ENCODE measurements at places on chromosomes 6 and 20.

DNA sequence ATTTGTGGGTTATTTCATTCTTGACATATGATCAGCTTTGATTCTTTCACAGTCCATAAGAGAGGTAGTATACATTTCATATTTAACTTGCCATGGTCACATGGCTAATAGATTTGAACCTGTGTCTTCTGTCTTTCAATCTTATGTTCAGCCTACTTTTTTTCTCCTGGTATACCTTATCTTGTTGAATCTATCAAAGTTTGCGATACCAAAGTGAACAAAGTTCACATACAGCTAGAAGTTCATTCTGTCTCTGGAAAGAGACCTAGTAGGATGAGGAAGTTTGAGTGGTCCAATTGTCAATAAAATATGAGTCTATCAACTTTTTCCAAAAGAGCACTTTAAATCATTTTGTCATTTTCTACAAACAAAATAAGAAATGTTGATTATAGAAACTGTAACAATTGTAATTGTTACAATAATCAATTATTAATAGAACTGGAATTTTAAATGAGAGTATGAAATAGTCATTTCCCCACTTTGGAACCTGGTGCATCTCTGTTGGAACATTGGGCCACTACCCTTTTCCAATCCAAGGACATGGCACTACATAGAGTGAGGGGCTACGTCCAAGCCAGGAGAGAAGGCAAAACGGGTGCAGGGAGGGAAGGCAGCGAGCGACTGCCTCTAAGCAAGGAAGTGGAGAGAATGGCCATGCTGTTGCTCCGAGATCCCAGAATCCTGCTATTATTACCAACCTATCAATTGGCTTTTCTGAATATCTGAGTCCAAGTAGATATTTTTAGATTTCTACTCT, 194.2 kb upstream of the FOXQ1 start:
- DNase-seq = no peak

GRCh38 chr6:121339639-121340226, 5.5 kb upstream of the TBC1D32 start:
- DNase-seq = no peak

DNA sequence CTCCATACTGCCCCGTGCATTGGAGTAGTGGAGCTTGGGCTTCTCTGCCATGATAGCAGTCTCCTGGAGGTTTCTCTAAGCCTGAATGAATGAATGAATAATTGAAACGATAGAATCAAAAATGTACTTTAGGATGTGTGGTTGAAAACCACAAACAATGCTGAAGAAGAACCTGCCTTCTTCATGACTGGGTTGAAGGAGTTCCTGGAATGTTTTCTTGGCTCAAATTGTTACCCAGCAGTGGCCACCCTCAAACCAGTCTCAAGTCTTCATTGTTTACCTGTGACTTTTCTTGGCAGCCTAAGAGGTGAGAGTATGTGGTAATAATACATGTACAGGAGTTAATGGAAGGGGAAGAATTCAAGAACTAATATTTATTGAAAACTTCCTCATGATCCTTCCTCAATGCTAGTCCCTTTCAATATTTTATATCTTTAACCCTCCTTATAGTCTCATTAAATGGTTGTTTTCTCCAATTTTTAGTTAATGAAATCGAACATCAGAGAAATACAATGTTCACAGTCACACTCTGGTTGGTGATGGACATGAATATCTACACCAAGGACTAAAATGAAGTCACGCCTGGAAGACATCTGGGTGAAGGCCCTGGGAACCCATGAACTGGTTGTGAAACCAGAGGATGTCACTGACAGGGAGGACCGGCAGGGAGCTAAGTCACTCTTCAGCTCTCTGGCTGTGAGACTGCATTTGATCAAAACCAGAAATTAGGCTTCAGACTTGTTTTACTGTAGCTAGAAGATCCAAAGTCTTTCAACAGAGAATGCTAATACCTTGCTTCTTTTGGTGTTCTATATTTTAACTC, at the start of gene GSTA5:
GSTA5 (minus strand) TSS at position 51 of the 823 bp plus-strand sequence.
- DNase-seq = no peak

DNA sequence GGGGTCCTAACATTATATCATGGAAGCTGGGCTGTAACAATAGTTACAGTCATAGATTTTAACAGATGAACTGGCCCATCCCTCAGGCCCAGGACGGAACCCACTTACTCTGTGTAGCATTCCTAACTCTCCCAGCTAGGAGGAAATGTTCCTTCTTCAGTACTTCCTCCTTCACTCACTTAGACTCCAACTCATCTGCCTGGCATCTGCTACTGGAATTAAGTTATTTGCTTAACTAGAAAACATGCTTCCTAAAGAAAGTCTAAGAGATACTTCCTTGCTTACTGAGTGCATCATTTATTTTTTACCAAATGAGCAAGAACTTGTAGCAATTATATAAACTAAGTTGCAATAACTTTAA, 20.5 kb downstream of the GCLC start:
- DNase-seq = no peak

- DNase-seq = no peak
These were observed 30.1 kb downstream of the CASP8AP2 start for GRCh38 chr6:89859744-89860143.

GRCh38 chr6:82370788-82371187, 7.2 kb downstream of the TPBG start:
- no peak for DNase-seq

DNA sequence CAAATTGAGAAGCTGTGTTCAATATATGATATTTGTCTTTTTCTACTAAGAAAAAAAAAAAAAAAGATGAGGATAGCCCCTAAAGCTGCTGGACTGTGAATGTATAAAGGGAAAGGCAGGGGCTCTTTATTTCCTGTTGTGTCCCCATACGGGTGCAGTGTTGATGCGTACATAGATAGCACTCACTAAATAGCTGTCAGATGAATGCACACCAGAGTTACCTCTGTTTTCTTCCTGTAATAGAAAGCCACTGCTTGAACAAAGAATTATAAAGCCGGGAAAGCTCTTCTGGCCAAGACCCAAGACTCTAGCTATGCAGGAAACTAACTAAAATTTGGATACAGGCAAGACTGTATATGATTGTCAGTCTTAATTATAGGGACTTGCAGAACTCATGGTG, 260.0 kb downstream of the FARS2 start:
- no peak for DNase-seq

GRCh38 chr6:107344383-107344782, 115.0 kb downstream of the PDSS2 start:
- no peak for DNase-seq

GRCh38 chr20:24100370-24101011, 111.9 kb upstream of the GGTLC1 start:
- DNase-seq = peak; percentile 23

DNA sequence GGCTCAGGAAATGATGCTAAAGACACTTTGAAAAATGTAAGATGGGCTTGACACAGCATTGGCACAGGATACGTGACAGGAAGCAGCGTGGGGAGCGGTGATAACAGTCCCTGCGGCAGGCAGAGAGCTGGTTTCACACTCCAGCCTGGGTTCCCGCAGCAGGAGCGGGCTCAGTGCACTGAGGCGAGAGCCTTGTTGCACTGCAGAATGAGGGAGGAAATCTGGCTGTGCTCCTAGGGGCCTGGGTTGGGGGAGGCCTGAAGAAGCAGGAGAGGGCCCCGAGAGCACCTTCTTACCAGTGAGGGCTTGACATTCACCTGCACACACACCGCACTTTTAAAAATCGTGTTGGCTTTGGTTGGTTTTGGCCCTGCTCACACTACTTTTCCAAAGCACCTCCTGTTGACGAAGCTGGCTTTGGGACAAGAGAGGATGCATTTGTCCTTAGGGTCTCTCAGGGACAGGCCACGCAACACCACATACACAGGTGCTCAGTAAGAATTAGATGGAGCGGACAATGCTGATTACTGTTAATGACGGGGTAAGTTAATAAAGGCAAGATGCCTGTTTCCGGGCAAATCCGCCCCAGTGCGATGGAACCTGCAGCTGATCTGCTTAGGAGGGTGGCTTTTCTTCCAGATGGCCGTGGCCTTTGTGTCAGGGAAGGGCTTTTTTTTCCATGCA, 49.4 kb upstream of the ARMC2 start:
- peak; percentile 9 for DNase-seq

DNA sequence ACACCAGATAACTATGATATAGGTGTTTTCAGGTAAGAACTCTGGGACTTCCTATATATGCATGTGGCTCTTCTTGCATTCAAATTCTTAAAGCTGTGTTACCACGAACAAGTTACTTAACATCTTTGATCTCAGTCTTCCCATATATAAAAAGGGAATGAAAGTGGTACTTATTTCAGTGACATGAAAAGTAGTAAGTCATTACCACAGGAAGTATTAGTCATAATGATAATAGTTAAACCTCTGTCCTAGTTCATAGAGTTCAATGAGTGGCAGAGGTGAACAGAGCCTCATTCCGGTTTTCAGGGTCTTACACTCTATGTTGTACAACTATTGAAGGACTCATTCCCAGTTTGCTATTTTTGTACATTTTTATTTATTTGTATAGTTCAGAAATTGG, 237.0 kb downstream of the NKAIN2 start:
- DNase-seq = no peak

DNA sequence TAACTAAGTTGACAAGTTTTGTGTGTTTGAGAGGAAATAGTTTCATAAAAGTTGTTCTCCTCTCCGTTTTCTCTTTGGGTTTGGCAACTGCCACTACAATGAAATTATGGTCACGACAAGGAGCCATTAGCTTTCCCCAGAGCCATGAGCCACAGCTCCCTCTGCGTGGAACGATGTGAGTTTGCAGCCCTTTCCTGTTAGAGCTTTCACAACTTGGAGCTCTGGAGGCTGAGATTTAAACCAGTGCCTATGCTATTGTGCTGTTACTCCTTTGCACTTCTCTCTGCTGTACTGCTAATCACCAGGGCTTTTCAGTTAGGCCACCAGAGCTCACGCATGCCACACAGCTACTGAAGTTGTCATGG, 29.3 kb upstream of the TXNDC5 start:
- DNase-seq = no peak

GRCh38 chr20:59414936-59415623, 114.7 kb downstream of the EDN3 start:
- no peak for DNase-seq

DNA sequence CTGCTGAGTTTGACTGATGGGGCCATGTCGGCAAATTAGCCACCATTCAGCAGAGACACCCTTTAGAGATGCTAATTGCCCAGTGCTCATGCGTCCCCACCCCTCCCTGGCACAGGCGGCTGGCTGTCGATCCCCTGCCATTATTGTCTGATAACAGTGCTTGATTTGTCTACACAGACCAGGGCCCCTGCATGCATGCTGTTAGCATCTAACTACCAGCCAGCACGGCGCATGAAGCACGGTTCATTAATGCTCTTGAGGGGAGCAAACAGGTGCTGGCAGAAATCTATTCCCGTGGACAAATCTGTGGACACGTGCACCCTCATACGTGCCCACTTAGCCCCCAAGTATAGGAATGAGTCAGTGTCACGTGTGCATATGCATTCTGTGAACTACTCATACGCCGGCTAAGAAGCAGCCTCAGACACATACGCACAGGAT, 32.2 kb downstream of the KCNB1 start:
- no peak for DNase-seq

DNA sequence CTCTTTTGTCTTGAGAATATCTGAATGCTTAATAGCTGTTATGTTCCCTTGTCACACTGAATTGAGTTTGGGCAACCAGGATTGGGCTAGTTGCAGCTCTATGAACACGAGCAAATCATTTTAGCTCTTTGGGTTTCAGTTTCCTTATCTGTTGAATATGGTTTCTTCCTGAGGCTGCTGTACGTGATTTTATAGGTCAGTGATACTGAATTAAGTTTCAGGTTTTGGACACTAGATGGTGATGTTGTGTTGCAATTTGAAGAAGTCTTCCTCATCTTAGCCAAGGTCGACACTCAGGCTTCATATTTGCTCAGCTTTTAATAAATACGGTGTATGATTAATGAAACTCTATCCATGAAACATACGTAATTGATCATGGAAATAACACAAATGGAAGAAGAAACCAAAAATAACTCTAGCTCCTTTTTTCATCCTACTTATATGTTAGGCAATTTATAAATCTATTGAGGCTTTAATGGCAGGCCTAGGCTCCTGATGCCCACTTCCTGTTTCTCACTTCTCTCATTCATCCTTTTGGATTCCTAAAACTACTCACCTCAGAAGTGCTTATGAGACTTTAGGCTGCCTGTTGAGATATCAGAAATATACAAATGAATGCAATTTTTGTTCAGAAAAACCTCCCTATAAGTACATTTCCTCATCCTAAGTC, 354.1 kb upstream of the MAP3K7 start:
- no peak for DNase-seq

DNA sequence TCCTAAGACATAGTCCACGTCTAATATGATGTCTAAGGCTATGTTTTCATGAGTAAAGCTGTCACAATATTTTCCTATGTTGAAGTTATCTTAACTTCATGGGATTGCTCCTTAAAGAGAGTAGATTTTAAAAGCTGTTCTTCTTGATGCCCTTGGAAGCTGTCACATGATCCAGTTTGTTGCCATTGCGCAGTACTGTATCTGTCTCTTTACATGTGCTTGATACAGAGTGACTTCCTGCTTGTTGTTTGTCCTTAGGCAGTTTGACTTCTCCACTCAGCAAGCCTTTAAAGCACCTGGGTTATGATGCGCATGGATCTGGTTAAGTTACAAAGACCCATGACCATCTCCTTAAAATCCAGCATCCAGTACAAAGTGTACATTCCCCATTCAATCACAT, 85.4 kb downstream of the CDYL start:
- no peak for DNase-seq

DNA sequence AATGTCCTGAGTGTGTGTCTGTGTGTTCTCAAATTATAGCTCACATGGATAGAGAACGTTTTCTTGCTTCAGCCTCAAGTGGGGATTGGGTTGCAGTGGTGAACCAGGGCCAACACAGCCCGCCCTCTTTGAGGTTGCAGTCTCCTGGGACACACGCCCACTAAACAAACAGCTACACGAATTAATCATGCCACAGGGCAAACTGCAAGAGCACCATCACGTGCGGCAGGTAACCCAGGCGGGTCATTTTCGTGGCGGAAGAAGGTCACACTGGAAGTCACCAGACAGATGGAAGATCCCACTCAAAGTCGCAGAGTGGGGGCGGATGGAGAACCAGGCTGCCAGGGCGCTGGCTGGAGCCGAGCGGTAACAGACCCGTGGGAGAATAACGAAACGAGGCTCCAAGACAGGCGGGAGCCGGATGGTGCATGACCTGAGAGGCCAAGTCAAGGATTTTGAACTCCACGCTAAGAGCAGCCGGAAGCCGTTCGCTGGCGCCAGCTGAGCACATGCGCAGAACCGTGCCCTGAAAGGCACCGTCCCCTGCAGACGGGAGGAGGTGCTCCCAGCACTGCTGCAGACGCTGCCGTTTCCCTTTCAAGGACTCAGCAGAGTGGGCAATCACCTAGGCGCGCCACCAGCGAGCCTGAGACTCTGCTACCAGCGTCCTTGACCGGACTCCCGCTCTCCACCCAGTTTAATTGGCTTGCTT, 10.7 kb downstream of the DLL1 start:
- DNase-seq = peak; percentile 38

- no peak for DNase-seq
These were observed at the start of gene PI16 for GRCh38 chr6:36954262-36954931. TSS of gene PI16 (plus strand) at chr6:36954738. CDS start at chr6:36954761, 23 bp downstream.

DNA sequence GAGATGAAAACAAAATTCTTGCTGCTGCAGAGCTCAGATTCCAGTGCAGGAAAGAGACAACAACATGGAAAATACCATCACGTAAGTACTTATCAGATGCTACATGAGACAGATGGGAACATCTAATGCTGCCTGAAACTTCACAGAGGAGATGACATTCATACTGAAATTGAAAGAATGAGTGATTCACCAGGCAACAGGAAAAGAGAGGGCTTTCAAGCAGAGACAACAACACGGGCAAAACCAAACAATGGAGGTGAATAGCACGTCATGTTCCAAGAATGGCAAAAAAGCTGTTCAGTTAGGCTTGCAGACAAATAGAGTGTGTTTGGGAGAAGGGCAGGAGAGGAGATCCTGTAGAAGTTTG, 39.3 kb downstream of the GTF2H5 start:
- DNase-seq = no peak

GRCh38 chr6:44171899-44172546, 13.4 kb downstream of the CAPN11 start:
- DNase-seq = no peak
